Fibroblast of the aortic adventitia (primary cell): ENCODE measurements at places on chromosomes 7 and 10.
A peak's percentile ranks its signal among the peaks of the same experiment; 100 is the strongest.

DNA sequence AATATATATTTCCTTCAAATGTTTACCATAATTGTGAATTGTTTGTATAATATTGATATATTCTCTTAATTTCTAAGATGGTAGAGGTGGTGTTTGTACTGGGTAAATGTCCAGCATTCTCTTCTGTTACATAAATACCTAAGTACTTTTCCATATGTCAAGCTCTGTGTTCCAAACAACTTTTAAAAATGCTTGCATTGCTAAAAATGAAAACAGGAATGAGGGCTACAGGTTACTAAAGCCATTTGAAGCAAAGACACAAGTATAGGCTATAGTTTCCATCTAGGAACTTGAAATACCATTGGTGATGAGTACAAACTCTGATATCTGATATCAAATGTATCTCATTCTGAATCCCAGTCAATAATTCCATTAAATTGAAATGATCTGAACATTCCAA is 233.6 kb upstream of the SORCS1 start:
- DNase-seq: no peak

DNA sequence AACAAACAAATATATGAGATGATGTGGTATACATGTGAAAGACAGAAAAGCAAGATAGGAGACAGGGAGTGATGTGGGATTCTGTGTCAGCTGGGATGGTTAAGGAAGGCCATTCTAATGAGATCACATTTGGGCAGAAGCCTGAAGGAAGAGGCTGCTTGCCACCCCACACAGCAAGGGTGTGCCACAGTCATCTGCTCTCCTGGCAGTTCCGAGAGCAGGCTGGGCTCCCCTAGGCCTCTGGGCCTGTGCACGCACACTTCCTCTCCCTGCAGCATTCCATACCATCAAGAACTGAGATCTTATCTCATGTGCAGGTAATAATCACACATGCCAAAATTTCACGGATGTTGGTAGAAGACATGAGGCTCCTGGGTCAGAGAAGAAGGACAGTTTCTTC is 43.1 kb downstream of the SYPL1 start:
- DNase-seq: peak; percentile 20

- no peak for DNase-seq
These were observed 23.4 kb upstream of the DPYSL4 start for GRCh38 chr10:132163278-132163765.

DNA sequence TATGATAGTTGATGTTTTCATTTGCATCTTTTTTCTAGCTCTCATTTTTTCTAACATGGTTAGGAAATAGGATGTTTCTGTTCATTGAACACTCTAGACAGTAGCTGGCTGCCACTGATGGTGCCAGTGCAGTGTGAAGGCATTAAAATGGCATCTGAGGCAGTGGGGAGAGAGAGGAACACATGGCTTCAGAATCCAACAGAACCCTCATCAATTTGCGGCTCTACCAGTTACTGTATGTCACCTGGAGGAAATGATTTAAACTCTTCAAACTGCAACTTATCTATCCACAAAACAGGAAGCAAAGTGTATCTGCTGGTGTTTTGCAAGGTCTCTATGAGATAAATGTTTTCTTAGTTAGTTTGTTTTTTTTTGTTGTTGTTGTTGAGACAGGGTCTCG is 305.2 kb upstream of the PRKCQ start:
- no peak for DNase-seq

DNA sequence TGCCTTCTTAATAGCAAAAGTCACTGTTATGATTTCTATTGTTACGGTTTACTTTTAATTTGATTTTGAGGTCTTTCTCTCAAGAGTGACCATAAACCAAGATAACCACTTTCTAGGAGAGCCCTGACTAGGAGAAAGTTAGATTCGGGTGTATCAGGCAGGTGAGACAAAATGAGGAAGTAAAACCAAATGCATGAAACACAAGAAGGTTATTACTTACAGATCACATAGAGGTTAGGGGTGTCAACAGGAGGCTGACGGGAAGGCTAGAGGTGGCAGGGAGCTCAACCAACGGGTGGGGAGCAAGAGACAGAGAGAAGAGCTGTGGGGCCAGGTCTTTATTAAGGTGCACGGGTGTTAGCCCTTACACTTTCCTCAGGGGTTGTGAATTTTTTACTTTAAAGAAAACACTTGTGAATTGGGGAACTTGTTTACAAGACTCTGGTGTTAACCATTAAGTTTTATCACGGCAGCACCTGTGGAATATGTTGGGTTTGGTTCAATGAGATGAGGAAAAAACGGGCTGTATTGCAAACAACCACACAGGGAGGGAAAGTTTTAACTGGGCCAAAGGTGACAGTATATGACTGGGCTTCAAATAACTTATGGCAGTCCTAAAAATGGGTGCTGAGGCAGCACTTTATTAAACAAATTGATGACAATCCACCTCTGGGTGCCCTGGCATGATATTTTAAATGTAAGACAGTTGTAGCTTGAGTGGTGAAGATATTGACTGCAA is 154.9 kb downstream of the SDHAF3 start:
- no peak for DNase-seq

DNA sequence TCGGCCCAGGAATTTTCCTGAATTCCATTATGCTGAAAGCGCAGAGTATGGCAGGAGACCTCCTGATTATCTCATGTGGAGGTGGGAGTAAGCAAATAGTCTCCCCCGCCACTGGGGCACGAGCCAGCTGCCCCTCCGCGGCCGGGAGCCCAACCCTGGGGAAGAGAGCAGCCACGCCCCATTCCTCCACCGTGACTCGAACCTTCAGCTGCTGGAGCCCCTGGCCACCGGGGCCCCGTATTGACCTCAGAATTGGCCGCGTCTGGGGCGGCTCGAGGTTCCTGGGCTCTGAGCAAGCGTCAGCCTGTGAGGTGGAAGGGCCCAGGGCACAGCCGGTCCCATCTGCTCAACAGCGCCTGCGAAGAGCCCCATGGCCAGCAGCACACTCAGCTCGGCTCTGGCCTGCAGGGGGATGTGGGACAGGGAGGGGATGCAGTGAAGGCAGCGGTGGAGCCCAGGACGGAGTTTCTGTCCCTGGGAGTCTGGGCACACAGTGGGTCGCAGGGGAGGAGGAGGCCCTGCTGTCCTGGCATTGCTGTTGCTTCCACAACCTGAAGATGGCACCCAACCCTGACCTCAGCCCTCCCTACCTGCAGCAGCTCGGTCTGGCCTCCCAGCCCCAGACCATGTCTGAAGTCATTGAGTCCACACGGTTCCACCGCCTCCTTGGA is 97.8 kb downstream of the CHST15 start:
- peak; percentile 87 for DNase-seq

DNA sequence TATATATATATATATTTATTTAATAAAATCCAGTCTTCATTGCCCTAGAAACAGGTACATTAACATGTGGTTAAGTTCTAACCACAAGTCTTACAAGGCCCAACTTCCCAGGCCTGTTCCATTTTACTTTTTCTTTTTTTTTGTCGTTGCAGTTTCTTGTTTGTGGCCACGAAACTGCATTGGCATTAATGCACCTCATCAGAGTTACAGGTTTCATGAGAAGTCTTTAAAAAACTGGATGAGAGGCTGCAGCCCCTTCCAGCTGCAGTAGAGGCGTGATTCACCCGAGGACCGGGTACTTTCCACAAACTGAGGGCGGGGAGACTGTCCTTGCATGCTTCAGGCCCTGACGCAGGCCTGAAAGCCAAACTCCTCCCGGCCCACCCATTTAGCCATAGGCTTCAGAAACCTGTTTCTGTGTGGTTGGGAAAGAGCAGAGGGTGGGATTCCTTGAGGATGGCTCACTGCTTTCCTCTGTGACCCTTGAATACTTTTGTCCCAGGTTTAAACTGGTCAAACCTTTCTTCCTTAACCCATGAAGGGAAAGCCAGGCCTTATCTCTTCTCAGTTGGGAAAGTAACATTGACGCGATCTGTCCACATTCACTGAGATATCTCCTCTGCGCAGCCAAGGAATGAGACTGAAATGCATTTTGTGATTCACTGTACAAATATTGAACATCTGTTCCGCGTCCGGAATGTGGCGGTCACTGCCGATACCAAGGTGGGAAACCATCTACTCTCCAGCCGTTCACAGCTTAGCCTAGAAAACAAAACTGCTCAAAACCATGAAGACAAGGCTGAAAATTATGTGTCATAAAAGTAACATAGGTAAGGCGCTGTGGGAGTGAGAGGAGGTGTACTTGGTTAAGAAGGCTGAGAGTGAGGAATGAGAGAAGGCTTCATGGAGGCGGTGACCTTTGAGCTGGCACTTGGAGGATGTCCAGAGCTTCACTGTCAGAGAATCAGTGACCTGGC is 311.7 kb downstream of the GATA3 start:
- peak; percentile 95 for DNase-seq

DNA sequence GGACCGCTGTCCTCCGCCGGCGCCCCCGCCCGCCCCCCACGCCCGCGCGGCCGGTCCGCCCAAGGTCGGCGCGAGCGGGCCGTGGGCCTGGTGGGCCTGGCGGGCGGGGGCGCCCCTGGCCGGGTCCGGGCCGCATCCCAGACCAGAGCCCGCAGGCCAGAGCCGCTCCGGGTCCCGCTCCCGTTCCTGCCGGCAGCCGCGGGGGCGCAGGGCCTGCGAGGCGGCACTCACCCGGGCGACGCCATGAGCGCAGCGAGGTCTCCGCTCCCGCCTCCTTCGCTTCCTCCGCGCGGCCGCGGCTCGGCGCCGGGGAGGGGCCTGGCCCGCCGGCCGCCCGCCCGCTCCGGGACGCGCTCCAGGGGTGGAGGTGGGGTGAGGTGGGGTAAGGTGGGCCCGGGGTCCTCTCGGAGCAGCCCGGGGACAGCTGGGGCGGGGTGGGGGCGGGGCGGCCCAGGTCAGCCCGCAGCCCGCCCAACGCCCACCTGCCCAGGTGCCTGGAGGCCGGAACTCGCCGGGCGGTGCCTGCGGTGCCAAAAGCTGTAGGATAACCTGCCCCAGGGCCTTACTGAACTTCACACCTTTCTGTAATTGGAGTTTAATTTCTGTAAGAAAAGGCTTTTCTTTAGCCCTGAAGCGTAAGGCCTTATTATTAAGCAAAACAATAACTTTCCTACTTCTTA is at the start of gene URGCP:
Gene URGCP (minus strand): TSS at position 266 of the 680 bp plus-strand sequence. CDS start 21 bp downstream, at position 245.
- peak; percentile 17 for DNase-seq

DNA sequence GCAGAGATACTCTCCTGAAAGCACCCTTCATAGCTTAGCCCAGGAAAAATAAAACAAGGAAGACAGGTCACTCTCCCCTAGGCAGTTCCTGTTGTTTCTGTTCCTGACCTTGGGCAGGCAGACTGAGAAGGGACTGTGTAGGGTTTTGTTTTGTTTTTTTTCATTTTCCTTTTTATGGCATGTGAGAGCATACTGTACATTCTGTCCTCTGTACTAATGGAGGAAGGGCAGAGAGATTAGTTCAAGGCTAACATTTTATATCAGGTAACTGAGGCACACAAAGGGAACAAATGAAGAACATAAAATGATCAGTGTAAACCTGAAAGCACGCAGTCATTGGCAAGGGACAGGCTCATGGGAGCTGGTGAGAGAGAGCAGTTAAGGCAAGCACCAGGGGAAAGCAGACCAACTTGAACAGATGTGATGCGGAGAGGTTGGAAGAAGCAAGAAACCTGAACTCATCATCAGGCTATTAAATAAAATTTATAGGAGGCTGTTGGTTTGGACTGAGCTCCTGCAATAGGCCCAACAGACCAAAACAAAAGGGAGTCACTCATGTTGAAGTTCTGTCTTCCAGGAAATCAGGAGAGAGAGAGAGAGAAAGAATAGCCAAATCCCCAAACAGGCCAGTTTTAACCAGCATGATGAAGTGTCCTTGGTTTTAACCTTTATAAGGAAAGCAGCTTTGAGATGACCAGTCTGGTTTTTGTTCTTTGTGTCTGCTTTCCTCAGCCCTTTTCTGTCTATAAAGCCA is 34.1 kb upstream of the PDCD4 start:
- DNase-seq: no peak
